ENCODE measurements at places on chromosomes 6 and 20.

- DNase-seq = no peak
These were observed 121.3 kb downstream of the KIF16B start for GRCh38 chr20:16451982-16452381.

DNA sequence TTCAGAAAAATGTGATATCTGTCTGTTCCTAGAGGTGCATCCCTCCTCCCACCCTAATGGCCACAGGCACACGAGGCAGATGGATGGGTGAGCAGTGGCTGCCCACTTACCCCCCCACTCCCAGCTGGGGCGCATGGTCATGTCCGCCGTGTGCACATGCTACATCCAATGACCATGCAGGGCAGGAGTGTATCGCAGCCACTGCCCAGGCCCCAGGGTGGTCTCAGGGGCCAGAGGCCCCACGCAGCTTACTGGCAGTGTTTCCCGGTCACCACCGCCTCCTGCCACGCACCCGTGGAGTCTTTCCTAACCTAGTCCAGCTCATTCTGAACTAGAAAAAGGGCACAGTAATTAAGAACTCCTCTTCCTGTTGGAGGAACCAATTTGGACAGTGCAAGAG is 11.7 kb upstream of the HTR1B start:
- DNase-seq = no peak

- peak; percentile 95 for DNase-seq
These were observed 3.1 kb downstream of the SHPRH start for GRCh38 chr6:145960918-145961589.

GRCh38 chr20:5000263-5001173 is 792 bp downstream of the SLC23A2 start:
- DNase-seq = no peak

DNA sequence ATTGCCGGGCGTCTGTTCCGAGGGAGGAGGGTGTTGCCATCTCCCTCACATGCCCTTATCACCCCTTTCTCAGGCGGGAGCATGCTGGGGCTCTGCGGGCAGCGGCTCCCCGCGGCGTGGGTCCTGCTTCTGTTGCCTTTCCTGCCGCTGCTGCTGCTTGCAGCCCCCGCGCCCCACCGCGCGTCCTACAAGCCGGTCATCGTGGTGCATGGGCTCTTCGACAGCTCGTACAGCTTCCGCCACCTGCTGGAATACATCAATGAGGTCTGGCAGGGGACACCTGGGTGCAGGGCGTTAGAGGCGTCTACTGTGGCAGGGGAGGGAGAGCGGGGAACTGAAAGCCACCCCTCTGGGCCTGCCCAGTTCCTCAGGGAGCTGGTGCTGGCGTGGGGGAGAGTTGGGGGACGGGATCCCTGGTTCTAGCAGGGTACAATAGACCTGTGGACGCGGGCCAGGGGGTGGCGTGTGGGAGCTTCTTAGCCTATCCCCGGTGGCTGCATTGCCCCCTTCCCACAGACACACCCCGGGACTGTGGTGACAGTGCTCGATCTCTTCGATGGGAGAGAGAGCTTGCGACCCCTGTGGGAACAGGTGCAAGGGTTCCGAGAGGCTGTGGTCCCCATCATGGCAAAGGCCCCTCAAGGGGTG is 697 bp downstream of the PPT2 start:
- peak; percentile 66 for DNase-seq

GRCh38 chr6:6007366-6008088 is 802 bp upstream of the NRN1 start:
- DNase-seq = no peak

DNA sequence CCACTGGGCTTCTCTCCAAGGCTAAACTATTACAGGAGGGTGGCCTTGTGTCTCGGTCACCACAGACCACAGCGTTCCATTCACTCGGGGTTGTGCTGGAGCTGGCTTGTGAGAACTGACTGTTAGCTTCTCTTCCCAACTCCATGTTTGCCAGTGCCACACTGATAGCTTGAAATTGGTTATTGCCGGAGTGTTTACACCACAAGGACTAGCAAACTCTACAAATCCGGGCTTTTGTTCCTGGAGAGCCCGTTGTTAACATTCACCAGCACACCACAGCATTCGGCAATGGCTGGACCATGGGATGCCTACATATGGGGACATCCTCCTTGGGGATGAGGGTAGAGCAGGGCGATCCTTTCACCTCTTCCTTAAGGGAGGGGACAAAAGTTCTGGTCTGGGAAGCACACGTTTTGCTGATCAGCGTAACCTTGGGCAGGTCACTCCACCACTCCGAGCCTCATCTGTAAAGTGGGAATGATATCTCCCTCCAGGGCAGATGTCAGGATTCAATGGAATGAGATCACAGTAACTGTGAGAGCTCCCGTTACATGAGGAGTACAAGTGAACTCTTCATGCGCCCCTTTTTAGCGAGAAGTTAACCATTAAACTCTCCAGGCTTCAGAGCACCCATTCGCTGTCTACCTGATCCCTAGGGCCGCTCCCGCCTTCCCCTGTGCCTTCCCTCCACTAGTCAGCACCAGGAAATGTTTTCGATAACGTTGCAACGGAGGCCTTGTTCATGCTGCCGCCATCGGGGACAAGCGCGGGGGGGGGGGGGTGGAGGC is 41.7 kb upstream of the TTPAL start:
- no peak for DNase-seq

GRCh38 chr6:3022765-3023662 is 23.3 kb downstream of the NQO2 start:
- DNase-seq = peak; percentile 34

DNA sequence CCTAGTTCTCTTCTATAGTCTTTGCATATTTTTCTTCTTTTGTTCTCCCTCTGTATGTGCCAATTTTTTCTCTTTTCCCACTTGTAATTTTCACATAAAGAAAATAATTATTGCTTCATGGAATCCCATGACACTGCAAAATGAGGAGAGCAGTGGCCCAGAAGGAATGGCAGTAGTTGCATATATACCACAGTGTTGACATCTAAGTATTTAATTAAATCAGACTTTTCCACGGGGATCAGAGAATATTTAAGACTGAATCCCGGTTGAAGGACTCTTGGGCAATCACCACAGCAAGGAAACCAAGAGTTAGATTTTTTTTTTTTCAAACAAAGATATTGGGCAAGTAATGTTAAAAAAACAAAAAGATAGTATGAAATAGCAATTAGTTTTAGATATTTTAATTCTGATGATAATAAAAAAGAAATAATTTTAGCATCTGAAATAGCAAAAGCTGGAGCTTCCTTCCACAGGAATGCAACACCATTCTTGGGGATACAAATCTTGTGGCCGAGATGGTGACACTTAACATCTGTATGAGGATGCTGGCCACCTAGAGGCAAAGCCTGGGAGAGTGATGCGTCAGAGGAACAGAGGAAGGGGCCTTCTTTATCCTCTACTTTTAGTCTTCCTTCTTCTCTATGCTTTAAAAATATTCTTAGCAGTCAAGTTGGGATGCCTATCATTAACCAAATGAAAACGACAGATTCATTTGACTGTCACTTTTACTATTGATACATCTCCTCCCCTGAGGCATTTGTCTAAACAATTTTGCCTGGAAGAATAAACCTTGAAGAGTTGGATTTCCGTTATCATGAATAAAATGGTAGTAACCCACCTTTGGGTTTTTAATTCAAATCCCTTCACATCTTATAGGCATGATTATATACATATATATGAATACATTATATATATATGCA is 356.2 kb downstream of the GJA1 start:
- DNase-seq = peak; percentile 83

- DNase-seq = no peak
These were observed 34.8 kb downstream of the FAM110A start for GRCh38 chr20:868279-868678.

DNA sequence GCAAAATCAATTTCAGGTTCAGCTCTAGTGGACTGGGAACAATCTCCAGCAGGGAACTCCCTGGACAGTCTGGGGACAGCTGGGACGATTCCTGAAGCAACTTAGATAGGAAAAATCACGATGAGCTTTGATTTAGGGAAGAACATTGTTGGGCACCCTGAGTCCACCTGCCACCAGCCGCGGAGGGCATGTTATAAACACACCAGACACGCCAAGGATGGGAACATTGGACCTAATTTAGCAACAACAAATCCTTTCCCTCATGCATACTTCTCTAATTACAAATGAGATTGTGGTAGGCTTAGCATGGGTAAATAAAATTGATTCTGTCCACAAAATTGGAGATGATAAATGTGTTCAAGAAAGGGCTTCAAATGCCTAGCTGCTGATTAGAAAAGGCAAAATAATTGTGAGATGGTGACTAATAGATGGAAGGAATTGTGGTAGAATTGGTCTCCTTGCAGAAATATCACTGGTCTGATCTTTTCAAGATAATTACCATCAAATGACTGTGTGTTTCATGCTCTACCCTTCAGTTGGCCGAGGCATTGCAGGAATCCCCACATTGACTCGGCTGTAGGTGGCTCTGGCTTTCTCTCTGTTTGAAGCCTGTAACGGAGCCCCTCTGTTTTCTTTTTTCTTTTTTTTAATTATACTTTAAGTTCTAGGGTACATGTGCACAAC is 6.1 kb upstream of the NANP start:
- no peak for DNase-seq

GRCh38 chr6:106170030-106170791 is 84.1 kb downstream of the PRDM1 start:
- DNase-seq = no peak

DNA sequence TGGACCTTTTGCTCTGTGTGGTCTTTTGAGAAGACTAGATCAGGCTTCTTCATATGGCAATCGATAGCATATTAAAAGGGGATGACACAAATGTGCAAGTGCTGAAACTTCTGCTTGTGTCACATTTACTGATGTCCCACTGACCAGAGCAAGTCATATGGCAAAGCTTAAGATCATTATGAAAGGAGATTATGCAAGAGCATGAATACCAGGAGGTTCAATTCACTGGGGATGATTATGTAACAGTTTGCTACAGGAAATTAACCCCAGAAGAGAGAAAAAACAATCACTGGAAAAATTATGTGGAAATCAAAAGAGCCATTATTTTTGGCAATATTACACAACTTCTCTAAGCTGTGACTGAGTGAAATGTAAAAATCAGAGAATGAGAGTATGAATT is 13.7 kb upstream of the PRDM13 start:
- peak; percentile 74 for DNase-seq

DNA sequence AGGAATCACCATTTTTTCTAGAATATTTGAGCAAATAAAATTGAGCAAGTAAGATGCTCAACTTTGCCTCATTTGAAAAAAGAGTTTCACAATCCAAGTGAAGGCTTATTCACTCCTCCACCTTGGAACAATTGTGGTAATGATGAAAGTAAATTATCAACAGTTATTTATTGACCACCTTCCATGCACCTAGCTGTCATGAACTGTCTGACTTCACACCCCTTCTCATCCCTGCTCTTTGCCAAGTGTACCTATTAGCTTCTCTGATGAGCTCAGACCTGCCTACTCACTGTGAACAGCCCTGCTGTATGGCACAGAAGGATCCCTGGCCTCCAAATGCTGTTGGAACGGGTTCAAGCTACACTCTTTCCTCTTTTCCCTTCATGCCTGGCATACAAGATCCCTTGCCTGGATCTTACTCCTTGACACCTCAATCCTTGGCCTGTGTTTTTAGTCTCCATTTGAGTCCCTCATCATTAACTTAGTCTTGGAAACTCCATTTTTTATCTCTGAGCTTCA is 99.0 kb upstream of the PREP start:
- no peak for DNase-seq
